Renal pelvis (tissue), 12 donors: ENCODE measurements at places on chromosomes 1 and 21. TPM values are rescaled to one million over a fixed set of nuclear protein-coding genes. Genes with fewer than 3 reads are reported as not detected.

Gene GREM2
- 0.39 TPM for polyA plus RNA-seq

DNA sequence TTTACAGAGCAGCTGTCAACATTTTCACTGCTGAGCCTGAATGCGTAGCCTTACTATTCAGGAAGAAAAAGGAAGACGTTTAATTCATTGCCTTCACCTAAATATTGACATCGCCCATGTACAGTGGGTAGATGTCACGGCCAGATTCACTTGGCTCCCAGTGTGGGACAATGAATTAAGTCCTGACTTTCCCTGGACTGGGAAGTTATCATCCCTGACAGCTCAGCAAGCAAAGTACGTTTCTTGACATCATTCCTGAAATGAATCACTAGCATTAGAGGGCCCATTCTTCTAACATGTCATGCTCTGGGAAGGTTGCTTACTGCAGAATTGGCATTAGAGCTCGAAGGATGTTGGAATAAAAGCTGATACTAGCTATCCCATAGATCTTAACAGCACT, 37.8 kb downstream of the LRRC53 start:
- no peak for DNase-seq

Gene KIRREL1
- polyA plus RNA-seq = 185 TPM

DNA sequence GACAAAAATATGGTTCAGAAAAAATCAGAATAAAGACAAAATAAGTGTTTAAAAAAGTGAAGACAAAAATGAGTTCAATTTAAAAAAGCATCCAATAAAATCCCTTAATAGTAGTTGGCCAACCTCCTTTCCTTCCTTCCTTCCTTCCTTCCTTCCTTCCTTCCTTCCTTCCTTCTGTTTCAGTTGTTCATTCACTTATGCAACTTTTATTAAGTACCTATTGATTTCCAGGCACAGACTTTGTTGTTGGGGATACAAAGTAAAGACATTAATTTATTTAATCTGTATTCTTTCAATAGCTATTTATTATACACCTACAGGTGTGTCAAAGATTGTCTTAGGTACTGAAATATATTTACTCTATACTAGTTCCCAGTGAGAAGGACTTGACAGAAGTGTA, 2.4 kb upstream of the LIPI start:
- DNase-seq = no peak

Gene LYPD8
- not detected for polyA plus RNA-seq

Gene ZBTB8A
- 18.5 TPM for polyA plus RNA-seq

DNA sequence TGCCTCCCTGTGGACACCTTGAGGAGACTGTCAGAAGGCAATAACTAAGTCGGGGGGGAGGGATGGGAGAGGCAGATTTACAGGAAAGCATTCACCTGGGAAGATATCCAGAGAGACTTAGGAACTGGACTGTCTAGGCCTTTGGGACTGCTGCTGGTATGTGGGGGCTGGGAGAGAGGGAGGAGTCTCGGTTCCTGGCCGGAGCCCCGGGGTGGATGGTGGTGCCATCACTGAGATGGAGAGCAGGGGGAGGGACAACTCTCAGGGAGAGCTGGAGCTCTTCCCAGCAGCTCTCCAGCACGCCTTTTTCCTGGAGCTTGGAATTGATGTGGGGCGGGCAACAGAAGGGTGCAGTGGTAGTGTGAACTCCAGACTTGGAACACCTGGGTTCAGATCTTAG, 22.1 kb downstream of the PTPRF start:
- DNase-seq = no peak

Gene OR2AK2
- not detected for polyA plus RNA-seq

GRCh38 chr1:229950020-229950419, 117.0 kb upstream of the GALNT2 start:
- DNase-seq = no peak

- DNase-seq = no peak
Measured at GRCh38 chr1:16249596-16250241, 12.7 kb upstream of the CPLANE2 start.

DNA sequence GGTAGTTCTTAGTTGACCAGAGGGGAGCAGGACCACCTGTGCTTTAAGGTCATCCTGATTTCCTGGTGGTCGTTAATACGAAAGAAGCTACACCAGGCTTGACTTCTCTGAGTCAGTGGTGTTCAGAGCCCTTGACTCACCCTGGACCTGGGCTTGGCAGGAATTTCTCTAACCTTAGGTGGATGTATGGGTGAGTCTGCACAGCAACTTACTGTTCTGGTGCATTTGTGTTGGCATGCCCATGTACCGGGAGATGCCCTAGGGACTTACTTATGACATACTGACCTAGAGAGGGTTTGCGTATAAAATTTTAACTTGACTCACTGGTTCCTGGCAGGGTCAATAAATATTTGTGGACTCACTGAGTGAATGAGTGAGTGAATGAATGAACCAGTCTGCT, 304.6 kb downstream of the DISC1 start:
- DNase-seq = no peak

GRCh38 chr21:25934771-25935224, 200.0 kb downstream of the GABPA start:
- peak; percentile 31 for DNase-seq

DNA sequence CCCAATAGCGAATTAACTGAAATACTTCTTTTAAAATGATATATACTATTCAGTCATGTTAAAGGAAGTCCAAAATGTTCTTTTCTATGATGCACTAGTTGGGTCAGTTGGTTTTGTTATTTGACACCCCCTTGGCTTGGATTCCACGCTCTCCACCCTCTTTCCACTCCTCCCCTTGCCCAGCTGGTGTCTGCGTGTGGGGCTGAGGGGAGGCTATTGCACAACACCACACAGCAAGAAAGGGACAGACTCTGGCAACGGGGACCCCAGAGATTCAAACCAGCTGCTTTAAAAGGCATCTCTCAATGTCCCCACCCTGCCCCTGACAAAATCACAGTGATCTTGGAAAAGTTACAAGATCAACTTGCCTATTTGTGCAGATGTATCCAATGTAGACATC, 394.3 kb downstream of the TGFB2 start:
- DNase-seq = no peak

GRCh38 chr21:32538147-32538792, 47.1 kb downstream of the TCP10L start:
- DNase-seq = no peak
